BJ (cell line): ENCODE measurements at places on chromosomes 7 and 10. TPM values are rescaled to one million over a fixed set of nuclear protein-coding genes. Genes with fewer than 3 reads are reported as not detected.

GRCh38 chr7:99380823-99381663 lies 6.5 kb downstream of the ARPC1B start:
- DNase-seq, result no peak

DNA sequence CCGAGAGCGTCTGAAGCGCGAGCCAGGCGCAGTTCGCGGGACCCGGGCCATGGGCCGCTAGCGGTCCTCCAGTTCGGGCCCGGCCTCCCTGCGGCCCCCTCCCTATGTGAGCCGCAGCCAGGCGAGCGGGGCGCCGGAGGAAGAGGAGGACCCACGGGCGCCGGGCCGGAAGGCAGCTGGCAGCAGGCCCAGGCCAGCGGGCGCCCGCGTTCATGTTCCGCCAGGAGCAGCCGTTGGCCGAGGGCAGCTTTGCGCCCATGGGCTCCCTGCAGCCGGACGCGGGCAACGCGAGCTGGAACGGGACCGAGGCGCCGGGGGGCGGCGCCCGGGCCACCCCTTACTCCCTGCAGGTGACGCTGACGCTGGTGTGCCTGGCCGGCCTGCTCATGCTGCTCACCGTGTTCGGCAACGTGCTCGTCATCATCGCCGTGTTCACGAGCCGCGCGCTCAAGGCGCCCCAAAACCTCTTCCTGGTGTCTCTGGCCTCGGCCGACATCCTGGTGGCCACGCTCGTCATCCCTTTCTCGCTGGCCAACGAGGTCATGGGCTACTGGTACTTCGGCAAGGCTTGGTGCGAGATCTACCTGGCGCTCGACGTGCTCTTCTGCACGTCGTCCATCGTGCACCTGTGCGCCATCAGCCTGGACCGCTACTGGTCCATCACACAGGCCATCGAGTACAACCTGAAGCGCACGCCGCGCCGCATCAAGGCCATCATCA lies 1.1 kb downstream of the ADRA2A start:
- no peak for DNase-seq

DNA sequence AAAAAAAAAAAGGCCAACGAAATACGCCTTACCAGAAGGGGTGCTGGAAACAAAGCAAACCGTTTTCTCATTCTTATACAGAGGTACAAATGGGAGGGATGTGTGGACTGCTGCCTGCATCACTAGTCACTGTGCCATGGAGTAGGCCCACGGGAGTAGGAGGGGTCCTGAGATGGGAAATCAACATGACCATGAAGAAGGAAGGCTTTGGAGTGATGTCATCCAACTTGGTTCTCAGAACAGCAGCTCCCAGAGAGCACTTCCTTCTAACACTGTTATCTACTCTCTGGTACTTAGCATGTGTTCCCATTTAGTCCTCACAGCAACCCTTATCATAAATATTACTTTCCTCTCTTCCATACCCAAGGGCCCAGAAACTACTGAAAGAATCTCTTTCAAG lies 60.0 kb upstream of the LRGUK start:
- DNase-seq, result no peak

- DNase-seq, result no peak
Measured at GRCh38 chr10:80108576-80109239, 23.8 kb upstream of the PLAC9 start.

- no peak for DNase-seq
Measured at GRCh38 chr10:13784067-13784466, 197.3 kb downstream of the PRPF18 start.

DNA sequence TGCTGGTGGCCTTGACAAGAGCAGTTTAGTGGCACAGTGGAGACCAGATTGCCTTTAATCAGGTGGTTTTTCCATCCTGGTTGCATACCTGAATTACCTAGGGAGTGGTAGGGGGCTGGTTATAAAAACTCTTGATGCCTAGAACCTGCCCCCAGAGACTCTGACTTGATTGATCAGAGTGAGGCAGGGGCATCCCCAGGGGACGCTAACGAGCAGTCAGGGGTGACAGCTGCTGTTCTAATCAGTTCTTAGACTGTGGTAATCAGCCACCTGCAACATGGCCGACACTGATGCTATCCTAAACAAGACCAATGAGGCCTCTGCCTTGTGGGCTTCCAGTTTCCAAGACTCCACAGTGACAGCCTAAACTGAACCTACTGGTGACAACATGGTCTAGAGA lies 2.0 kb upstream of the OPALIN start:
- no peak for DNase-seq

- no peak for DNase-seq
Measured at GRCh38 chr10:80697926-80698325, 160.2 kb downstream of the SH2D4B start.

DNA sequence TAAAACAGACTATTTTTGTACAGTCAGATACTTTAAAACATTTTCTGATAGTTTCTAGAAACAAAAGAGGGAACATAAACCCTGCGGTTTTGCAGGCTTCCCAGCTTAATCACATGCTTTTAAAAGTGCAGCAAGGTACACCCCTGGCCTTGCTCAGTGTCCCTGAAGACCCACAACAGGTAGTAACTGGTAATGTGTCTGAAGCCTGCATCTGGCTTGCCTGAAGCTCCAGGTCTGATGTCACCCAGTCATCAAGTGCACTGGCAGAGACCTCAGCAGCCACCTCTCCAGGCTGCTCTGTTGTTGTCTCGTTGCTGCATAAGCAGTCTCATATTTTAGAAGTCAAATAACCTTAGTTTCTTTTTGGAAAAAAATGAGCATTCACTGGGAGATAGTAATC lies 376.1 kb upstream of the MTPN start:
- DNase-seq, result no peak

CCDC136 gene
- 13.1 and 13.2 TPM in 2 replicates for polyA plus RNA-seq

GRCh38 chr10:119166118-119166500 lies 595 bp upstream of the SFXN4 start:
- no peak for DNase-seq

ZNF3 gene
- polyA plus RNA-seq, result 17.2 and 17.4 TPM in 2 replicates

DNA sequence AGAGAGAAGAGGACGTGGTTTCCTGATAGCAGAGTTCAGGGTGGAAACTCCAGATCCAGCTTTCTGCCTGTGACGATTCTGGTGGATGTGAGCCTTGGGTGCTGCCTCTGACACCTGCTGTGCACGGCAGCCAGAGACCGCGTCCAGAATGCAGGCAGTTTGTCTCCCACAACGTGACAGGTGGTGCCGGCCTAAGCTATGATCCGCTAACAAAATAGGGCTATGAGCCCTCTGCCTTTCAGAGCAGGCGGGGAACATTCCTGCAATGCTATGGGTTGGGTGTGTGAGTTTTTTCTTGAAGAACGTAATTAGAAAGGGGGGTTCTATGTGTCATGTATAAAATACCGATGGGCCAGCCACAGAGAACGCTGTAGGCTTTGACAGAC lies 297.3 kb upstream of the PRKCQ start:
- DNase-seq, result no peak

COL1A2 gene
- 4,875 and 8,996 TPM in 2 replicates for polyA plus RNA-seq

- DNase-seq, result no peak
Measured at GRCh38 chr10:22959292-22959691, 31.4 kb downstream of the ARMC3 start.

GRCh38 chr10:14433147-14433546 lies 102.4 kb upstream of the FRMD4A start:
- DNase-seq, result no peak

ELOVL3 gene
- 0.34 and 0.43 TPM in 2 replicates for polyA plus RNA-seq

GRCh38 chr7:93046641-93047040 lies 71.1 kb downstream of the SAMD9 start:
- no peak for DNase-seq

DNA sequence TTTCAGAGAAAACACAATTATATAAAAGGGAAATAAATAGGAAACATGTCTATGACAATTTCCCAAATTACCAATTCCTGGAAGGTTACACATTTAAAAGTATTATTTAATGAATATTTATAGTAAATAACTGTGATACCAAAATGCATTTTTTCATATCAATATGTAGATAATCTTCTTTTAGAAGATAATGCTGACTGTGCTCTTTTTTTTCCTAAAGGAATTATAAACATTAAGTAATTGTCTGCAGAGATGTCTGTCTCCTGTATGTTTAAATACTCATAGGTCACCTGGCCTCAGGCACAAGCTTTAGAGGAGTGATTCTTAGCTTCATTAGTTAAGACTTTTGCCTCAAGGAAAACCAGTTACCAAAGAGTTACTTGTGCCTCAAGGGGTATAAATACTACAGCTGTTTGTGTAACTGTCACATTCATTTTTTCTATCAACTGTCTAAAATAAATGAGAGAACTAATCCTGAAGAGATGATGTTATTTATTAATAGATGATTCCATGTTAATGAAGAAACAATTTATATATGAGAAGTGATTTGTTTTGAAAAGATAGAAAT lies 77.1 kb downstream of the DNAJC1 start:
- DNase-seq, result no peak

DNA sequence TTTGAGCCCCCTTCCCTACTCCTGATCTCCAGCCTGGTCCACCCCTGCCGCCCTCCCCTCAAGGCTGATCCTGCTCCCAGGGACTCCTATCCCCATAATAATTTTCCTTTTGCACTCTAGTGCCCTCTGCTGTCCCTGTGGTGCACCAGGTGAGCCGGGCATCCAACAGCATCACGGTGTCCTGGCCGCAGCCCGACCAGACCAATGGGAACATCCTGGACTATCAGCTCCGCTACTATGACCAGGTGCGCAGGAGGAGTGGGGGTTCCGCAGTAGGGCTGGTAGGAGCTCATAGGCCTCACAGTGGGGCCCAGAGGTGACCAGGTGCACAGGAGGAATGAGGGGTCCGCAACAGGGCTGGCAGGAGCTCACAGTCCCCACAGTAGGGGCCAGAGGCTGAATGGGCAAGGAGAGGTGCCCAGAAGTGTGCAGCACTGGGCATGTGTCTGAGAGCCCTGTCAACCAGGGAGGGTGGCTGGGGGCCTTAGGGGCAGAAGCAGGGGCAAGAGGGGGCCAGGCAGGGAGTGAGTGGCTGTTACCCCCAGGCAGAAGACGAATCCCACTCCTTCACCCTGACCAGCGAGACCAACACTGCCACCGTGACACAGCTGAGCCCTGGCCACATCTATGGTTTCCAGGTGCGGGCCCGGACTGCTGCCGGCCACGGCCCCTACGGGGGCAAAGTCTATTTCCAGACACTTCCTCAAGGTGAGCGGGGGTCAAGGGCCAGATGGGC lies 11.7 kb downstream of the EPHB6 start:
- DNase-seq, result no peak

DNA sequence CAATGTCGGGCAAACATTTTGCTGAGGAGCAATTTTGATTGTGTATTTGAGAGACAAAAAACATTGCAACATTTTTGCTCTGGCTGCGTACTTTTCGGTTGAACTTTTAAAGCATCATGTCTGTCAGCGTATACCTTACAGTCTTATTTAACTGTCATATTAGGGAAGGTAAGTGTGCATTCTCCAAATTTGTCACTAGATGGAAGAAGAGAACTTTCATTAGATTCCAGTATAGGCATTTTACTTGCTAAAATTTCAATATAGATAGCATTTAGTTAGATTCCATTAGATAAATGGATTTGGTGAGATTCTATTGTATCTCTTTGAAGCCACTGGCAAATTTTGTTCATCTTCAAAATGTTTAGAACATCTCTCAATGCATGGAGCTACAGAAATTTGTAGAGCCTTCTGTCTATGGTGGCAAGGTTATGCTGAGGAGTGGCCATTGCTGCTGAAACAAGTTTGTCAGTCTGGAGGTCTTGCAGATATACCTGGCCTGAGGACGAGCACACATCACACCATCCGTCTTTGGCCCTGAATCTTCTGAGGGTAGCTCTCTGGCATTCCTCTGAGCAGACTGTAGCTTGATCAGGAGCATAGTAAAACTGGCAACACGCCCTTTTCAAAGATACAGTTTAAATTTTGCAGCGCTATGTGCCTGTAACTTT lies 437.5 kb upstream of the MBL2 start:
- no peak for DNase-seq

DNA sequence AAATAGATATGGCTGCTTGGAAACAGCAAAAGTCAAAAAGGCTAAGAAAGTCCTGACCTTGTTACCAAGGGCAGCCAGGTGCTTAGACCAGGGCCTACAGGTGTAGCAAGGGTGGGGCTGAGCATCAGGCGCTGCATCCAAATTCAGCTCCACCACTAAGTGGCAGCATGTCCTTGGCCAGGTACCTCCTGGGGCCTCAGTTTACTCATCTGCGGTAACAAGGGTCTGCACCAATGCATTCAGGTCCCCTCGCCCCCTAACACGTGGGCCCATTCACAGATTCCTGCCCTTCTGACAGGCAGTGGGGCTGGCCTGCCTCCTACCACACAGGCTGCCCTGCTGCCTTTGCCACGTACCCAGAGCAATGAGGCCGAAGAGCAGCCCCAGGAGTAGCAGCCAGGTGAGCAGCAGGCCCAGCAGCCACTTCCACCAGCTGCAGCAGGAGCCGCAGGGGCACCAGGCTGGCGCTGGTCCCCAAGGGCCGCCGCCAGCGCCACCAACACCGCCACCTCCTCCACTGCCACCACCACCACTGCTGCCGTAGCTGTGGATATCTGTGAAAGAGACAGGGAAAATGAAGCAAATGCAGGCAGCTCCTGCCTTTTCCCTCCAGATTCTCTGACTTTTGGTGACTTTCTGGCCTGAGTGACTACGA lies 28.9 kb downstream of the COL17A1 start:
- DNase-seq, result no peak

DNA sequence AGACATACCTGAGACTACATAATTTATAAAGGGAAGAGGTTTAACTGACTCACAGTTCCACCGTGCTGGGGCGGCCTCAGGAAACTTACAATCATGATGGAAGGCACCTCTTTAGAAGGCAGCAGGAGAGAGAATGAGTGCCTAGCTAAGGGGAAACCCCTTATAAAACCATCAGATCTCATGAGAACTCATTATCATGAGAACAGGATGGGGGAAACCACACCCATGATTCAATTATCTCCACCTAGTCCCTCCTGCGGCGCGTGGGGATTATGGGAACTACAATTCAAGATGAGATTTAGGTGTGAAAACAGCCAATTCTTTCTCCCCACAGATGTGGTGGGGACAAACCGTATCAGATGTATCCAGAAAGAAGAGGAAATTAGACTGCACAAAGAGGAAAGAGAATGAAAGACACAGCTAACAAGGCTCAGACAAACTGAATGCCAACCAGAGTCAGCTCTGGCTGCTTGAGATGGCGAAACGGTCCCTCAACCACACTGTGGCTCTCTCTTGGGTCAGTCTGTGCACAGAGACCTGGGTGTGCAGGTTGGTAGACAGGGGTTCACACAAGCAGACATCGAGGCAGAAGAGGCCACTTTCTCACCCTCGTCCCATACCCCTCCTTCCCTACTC lies 375.6 kb downstream of the SFMBT2 start:
- no peak for DNase-seq

- DNase-seq, result no peak
Measured at GRCh38 chr7:158689488-158689887, 15.1 kb downstream of the NCAPG2 start.

HIPK2 gene
- polyA plus RNA-seq, result 2.9 and 3.6 TPM in 2 replicates

DNA sequence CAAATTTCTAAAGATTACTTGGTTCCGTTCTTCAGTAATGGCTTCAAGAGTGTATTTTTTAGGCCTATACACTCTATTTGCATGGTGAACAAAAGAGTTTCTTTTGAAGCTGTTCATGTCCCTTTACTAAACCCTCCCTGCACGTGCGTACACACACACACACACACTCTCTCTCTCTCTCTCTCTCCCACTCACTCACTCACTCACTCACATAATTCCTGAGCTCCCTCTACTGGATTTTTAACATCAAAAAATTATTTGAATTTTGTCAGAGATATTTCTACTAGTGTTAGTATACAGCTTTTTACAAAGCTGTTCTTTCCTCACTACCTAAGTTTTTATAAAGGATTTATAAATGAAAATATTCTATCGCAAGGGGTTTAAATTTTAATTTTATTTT lies 85.9 kb downstream of the UBE3C start:
- DNase-seq, result no peak

DUSP5 gene
- 30.3 and 30.4 TPM in 2 replicates for polyA plus RNA-seq

CAMK1D gene
- 1.1 and 1.6 TPM in 2 replicates for polyA plus RNA-seq

- no peak for DNase-seq
Measured at GRCh38 chr10:42781893-42782445, 626 bp upstream of the BMS1 start.

- no peak for DNase-seq
Measured at GRCh38 chr10:8539056-8539455, 484.6 kb downstream of the GATA3 start.
